Activated T-helper 1 cell treated with anti-CD3 and anti-CD28 coated beads, Interleukin-2, amount 50 U/mL, for 16 hours (primary cell): ENCODE measurements at places on chromosomes 2 and 18.

- DNase-seq, result no peak
These were observed 463.8 kb downstream of the LPIN1 start for GRCh38 chr2:12210016-12210933.

DNA sequence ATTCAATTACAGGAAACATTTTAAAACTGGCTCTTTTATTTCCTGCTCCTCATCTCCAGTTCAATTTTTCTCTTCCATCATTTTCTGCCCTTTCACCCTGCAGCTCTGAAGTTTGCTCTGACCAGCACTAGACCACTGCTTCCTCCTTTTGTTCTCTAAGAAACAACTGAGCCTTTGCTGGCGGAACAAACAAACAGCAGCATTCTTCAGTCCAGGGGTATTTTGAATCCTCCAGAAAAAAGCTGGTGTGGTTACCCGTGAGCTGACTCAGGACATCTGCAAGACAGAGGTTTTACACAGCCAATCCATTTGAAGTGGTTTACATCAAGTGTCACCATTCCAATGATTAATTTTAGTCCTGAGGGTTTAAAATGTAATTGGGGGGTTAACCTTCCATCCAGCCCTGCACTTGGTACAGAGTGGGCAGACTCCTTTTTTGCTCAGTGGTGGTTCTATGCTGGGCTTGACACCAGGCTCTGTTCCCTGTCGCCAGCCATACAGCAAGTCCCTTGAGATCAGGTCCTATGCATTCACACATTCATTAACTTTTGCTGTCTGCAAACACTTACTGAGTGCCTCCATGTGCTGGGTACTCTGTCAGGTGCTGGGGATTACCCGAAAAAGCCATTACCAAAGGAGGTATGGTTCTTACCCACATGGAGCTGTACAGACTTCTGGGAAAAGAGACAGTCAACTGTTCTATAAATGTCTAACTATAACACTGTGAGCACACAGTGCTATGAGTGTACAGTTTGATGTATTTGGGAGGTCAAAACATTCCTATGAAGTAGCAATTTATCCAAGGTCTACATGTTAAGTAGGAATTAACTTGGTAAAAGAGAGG, 909.4 kb upstream of the GYPC start:
- no peak for DNase-seq

DNA sequence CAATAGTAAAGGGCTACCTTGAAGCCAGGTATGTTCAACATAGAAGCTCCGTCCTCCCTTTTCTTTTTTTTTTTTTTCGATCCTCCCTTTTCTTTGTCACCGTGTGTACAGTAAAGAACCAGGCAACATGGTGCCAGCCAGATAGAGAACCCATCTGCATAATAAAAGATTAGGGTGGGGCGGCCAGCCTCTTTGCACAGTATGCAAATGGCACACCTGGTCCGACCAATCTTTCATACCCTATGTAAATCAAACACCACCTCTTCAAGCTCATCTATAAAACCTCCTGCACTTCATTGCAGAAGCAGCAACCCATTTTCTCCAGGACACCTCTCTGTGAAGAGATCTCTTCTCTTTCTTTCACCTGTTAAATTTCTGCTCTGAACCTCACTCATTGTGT, 7.3 kb upstream of the WDR33 start:
- no peak for DNase-seq

DNA sequence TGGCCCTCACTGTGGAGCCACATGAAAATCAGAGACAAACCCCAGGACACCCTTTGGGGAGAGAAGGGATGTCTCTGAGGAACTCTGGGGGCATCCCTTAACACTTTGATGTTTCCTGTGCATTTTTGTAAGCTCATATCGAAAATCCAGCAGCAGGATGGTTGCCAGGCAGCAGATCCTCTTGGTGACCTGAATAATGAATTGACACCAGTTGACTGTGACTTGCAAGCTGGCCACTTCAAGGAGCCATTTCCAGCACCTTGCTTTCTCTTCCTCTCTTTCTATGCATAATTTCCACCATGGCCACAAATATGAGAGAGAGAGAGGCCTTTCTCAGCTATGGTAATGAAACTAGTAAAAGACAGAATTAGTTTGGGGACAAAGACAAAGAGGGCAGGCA, 91.7 kb downstream of the NRP2 start:
- no peak for DNase-seq

DNA sequence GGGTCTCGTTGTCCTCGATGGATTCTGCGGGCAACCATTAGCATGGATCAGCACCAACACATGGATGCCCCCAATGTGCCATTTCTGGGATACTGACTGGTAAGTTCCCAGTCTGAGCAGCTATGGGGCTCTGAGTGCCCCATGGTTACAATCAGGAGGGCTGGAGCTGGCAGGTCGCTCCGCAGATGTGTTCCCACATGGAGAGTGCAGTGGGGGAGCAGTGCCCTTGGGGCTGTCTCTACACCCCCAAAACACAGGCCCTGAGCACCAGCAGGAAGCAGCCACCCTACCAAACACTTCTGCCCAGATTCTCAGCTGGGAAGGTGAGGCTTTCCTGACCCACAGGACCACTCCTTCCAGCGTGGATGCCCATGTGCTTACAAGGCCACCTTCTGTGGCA, 8.0 kb downstream of the NGEF start:
- DNase-seq, result no peak

- DNase-seq, result no peak
These were observed 45.1 kb upstream of the ATP6V1B1 start for GRCh38 chr2:70890469-70891065.

DNA sequence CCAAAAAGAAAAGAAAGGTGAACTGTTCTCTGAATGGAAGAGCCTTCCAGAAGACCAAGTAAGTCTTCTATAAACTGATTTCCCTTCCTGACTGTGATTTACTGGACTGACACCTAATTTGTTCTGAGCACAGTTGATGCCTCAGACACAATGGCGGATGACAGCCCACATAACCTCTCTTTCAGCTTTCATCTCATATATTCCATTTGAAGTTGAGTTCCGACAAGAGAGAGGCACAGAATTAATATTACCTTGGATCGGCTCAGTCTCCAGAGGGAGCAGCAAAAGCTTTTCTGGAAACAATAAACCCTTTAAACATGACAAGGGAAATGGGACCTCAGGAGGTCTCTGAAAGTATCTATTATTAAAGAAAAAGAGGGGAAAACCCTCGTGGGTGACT, 638.7 kb upstream of the SETBP1 start:
- no peak for DNase-seq

DNA sequence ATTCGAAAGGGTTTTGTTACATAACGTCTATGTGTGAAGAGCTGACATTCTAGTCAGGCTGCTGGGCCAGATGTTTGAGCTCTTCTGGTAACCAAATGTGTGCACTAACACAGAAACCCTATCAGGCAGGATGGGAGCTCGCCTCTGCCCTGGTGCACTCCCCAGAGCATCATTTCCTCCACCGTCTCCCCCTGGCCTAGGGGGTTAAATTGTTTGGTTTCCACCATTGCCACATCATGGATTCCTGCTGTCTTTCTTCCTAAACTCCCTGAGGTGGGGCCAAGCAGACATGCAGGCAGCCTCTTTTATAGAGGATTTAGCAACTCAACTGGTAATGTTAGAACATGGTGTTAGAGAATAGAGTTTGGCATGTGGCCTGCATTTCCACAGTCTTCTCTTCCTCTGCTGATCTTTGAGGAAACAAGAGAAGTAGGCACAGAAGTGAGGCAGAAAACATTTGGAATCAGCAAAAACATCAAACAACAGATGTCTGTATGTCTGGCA, 87.3 kb downstream of the ANTXR1 start:
- no peak for DNase-seq

- no peak for DNase-seq
These were observed 4.7 kb upstream of the KRCC1 start for GRCh38 chr2:88059979-88060906.

GRCh38 chr2:15776629-15776919, 163.8 kb upstream of the MYCN start:
- no peak for DNase-seq

GRCh38 chr2:3173031-3173430, 204.6 kb downstream of the EIPR1 start:
- DNase-seq, result no peak

GRCh38 chr2:235810846-235811245, 317.0 kb downstream of the AGAP1 start:
- no peak for DNase-seq

DNA sequence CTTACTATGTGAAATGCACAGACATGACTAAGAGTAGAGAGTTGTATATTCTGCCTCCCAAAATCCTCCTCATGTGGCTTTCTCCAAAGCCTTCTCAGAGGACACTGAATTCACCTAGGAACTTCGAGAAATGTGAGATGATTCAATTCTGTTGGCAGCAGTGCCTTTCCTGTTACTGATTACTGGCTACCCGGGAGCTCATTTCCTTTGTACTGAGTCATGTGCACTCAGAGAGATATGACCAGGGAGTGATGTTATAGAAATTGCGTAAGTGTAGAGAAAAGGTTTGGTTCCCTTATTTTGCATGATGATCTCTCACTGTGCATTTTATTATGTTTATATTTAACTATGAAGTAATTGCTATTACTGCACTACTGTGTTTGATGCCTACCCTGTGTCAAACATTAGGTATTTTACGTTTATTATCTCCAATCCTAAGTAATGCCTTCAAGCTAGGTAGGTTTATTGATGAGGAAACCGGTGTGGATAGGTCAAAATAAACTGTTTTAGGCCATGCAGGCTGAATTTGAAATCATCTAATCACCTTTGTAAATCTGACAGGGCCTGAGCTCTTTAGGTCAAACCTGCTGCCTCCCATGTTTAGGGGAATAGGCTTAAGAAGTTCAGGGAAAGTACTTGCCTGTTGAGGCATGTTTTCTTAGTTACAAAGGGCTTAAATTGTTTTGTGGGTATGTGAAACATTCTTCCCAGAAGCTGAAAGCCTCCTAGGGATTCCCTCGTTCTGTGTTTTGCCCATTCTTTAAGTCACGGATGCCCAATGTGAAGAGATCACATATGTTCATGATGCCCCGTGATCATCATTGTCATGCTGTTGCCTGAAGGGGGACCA, 86.8 kb downstream of the FMNL2 start:
- DNase-seq, result no peak

- no peak for DNase-seq
These were observed 19.2 kb upstream of the SLC8A1 start for GRCh38 chr2:40470822-40471813.

DNA sequence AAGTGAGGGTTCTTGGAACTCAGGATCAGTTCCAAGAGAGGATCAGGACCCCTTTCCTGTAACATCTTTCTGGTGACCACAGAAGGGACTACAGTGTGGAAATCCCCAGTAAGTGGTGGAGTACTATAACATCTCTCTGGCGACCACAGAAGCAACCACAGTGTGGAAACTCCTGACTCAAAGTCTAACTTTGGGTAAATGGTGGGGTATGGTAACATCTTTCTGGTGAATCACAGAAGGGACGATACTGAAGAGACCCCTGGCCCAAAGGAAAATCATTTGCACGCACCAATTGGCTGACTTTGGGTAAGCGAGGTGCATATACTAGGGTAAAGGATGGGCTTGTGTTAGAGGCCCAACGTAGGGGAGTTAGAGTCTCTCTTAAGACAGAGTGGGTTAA, 56.3 kb upstream of the GULP1 start:
- no peak for DNase-seq

DNA sequence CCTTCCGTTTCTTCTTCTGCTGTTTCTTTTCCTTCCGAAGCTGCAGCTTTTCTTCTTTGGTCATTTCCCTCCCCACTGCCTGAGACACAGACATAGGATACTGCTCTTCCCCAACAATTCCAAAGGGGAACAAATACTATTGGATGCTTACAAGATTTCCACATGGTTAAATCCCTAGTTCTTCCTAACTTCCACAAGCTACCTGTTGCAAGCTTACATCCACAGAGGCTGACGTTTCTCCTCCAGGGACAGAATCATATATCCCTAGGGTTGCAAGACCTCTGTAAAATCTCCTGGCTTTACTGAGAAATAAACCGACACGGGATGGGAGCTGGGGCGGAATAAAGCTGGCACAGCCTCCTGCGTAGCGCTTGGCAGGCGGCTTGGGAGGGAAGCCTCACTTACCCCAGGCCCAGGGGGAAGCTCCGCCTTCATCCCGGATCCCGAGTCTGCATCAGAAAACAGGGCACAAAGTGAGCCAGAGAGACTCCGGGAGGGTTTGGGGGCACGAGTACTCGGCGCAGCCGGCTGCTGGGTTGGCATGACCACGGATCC, 590 bp downstream of the EIF2B4 start:
- no peak for DNase-seq

DNA sequence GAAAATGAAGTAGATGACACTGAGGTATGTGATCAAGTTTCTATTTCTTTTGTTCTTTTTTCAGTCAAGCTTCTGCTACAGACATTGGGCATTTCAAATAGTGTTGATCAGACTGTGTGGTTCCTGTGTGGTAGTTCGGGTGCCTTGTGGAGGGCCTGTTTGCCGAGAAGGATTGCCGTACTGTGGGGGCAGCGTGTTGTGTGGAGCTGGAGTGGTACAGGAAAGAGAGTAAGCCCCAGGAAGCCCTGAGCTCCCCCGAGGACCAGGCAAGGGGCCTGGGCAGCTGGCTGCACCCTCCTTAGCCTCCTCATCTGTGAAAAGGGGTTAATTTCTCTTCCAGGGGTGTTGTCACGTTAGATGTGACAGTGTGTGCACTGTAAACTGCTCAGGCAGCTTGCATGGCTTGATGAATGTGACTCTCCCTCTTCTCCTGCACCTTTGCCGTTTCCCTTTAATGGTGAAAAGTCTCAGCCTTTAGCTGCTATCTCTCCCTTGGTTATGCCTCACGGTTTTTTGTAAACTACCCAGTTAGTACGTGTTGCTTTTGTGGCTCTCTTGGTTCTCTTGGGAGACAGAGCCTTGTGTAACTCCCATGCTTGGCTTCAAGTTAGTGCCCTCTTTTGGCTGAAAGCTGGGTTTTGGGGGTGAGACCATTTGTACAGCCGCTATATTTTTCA, 19.5 kb downstream of the C2orf74 start:
- DNase-seq, result no peak

GRCh38 chr2:17763641-17764333, 9.8 kb downstream of the GEN1 start:
- DNase-seq, result no peak

- no peak for DNase-seq
These were observed 5.9 kb upstream of the XRCC5 start for GRCh38 chr2:216103213-216103612.

DNA sequence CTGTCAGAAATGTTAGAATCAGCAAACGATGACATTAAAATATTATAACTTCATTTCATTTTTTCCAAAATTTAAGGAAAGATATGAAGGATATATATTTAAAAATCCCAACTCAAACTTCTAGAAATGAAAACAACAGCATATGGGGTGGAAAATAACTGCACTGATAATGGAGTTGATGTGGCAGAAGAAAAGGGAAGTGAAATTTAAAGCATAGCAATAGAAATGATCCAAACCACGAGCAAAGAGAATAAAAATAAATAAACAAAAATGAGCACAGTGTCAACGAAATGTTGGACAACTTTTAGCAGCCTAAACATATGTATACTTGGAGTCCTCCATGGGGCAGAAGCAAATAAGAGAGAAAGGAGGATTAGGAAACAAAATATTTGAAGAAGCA, 280.2 kb downstream of the KCNJ3 start:
- no peak for DNase-seq

DNA sequence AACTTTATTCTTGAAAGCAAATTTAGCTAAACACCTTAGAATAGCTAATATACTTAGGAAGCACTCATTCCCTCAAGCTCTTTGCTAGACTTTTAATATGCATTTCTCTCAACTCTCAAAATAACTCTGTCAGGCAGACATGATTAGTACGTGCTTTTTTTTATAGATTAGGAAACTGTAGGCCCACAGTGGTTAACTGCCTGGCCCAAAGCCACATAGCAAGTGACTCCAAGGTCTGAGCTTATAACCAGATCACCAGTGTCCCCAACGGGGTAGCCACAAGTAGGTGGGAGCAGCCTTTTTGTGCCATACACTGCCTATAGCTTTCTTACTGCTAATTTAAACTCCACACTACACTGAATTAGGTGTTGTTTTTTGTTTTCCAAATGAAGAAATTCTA, 576.8 kb downstream of the METTL4 start:
- DNase-seq, result no peak
